ENCODE measurements at places on chromosomes 13 and 19.

- no peak for DNase-seq
Measured at GRCh38 chr19:38538793-38539528, 78.8 kb downstream of the MAP4K1 start.

GRCh38 chr19:1811472-1811894 is 593 bp downstream of the ATP8B3 start:
- peak; percentile 26 for DNase-seq

DNA sequence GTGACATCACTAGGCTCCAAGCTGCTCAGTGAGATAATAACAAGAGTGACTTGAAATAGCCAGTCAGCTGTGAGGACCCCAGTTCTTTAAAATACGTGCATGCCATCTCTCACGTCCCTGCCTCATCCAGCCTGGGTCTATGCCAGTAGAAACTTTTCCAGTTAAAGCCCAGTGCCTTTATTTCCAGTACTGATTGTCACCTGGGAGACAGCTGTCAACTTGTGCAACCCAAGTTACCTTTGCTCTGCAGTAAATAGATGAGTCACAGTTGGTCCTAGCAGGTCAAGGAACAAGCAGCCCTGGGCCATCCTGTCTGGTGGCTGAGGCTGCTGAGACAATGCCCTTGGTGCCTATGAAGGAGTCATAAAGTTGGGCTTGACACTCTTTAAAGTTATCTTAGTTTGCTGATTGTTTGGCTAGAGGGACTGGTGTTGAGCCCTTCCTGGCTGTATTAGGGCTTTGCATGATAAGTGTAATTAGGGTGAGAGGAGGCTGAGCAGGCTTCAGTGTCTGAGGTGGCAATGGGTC is 228.7 kb downstream of the LACC1 start:
- DNase-seq = no peak

DNA sequence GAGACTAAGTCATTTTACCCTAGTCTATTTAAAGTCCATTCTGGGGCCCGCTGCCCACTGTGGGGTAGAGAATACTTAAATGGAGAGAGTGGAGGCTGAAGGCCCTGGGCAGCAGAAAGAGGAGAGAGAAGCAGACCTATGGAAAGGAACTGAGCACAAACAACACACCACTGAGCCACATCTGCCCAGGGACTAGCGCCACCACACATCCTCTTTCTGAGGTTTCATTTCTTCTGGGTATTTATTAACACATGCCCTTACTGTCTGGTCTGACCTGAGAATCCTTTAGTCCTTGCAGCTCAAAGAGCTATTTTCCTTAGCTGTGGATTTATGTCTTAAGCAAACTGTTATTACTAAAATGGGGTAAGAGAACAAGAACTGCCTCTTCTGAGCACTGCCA is 154.0 kb downstream of the NALCN start:
- DNase-seq = no peak

DNA sequence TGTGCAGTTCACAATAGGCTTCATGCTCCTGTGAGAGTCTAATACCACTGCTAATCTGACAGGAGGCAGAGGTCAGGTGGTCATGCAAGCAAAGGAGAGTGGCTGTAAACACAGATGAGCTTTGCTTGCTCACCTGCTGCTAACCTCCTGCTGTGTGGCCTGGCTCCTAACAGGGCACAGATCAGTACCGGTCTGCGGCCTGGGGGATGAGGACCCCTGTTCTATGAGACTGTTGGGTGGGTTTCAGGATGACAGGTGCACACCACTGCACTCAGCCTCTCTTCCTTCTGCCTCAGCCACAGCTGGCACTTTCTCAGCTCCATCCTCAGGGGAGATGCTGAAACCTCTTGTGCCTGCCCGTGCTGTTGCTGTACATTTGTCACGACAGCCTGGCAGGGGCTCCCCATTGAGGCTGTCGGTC is 9.7 kb downstream of the CLEC4G start:
- DNase-seq = no peak

DNA sequence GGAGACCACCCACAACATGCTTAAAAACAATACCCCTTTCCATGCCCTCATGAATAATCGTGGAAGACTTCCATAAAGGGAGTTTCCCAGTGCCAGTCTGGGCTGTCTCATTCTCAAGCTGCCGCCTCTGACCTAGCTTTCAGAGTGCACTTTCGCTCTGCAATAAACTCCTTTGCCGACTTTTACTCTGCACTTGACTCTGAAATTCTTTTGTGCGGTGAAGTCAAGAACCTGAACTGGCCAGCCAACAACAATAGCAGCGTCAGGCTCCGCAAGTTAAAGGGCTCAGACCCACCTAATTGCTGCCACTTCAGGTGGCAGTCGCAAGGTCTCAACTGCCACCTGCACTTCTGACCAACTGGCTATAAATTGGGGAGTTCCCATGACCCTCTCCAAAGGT is 10.3 kb upstream of the LEUTX start:
- no peak for DNase-seq

DNA sequence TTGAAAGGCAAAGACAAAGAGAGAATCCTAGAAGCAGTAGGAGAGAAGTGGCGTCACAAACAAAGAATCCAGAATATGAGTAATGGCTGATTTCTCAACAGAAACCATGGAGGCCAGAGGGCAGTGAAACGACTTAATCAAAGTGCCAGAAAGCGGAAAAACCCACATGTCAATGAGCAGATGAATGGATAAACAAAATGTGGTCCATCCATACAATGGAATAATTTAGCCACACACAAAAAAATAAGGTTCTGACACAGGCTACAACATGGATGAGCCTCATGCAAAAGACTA is 52.2 kb upstream of the RANBP3 start:
- DNase-seq = peak; percentile 81

- DNase-seq = peak; percentile 57
Measured at GRCh38 chr13:97224544-97225300, 2.6 kb downstream of the MBNL2 start.

Measured in fibroblast of gingiva (primary cell).